Left lobe of liver (tissue), 2 donors: ENCODE measurements at places on chromosomes 3 and 15. TPM values are rescaled to one million over a fixed set of nuclear protein-coding genes. Genes with fewer than 3 reads are reported as not detected.

- no peak for DNase-seq
Measured at GRCh38 chr3:38542401-38543298, 46.5 kb downstream of the EXOG start.

The TLNRD1 gene
- total RNA-seq = 4.2 TPM

GRCh38 chr3:173733029-173733652 lies 335.6 kb downstream of the NLGN1 start:
- DNase-seq = no peak

DNA sequence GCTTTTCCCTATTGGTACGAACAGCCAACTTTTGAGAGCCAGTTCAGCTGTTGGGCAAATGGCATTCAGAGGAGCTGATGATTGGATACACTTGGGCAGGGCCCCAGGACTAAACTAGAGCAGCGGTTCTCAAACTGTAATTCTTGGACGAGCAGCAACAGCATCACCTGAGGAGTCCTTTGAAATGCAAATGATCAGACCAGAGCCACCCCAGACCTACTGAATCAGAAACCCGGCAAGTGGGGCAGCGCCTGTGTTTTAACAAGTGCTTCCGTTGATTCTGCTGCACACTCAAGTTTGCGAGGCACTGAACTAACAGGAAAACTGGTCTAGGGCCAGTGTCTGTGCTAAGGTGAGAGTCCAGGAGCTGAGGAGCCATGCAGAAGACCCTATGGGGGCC lies 239.7 kb downstream of the UACA start:
- DNase-seq = no peak

The NUP210 gene
- 19.1 TPM for total RNA-seq

DNA sequence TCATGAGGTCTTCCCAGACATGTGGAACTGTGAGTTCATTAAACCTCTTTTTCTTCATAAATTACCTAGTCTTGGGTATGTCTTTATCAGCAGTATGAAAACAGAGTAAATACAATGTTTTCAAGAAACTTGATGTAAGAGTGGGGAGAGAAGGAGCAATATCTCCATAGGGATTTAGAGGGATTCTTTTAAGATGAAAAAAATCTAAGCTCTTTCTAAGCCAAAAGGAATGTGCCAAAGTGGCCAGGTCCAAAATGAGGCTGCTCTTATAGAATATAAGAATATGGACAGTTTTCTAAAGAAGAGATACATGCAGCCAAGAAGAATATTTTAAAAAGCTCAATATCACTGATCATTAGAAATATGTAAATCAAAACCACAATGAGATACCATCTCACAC lies 23.9 kb upstream of the RYK start:
- no peak for DNase-seq

DNA sequence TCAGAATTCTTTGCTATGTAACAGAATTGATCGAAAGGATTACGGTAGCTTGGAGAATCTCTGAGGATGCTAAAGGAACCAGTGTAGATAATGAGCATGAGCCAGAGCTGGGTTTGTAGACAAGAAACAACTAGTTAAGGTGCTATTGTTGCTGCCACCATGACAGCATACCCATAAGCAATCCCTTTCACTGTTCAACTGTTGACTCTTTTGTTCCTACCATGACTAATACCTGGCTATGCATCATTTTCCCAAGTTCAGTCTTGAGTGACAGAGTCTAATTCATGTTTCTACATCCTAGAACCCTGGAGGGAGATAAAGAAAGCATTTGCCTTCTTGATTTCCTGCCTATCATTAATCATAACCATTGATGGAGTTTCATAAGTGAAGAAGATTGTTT lies 600.3 kb downstream of the OTOL1 start:
- no peak for DNase-seq
